Prostate gland (tissue), 2 donors: ENCODE measurements at places on chromosomes 2 and 18.

GRCh38 chr2:55838653-55839052 lies 84.9 kb downstream of the EFEMP1 start:
- DNase-seq, result no peak

DNA sequence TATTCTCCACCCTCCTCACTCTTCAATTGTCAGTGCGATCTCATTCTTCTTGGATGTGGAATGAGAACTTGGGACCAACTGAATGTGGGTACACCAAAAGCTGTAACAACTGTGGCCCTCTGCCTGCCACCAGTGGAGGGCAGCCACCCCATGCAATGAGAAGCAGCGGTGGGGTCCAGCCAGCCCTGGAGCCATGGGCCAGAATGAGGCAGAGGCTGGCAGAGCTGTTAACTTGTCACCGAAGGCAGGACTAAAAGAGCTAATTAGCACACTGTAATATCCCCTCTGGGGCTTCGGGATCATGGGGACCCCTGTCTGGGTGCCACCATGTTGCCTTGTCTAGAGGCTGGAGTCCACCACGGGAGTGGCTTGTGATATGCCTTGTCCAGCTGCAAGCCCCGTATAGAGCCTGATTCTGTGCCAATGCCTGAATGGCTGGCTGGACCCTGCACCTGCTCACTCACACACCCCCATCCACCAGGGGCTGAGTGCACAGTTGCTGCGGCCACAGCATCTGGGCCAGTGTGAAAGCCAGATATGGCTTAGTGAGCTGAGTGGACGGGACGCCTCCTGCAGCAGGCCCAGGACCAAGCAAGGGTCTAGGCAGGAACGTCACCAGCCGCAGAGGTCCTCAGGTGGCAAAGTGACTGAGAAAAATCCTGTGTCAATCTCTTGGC lies 680.5 kb downstream of the DSC3 start:
- no peak for DNase-seq

DNA sequence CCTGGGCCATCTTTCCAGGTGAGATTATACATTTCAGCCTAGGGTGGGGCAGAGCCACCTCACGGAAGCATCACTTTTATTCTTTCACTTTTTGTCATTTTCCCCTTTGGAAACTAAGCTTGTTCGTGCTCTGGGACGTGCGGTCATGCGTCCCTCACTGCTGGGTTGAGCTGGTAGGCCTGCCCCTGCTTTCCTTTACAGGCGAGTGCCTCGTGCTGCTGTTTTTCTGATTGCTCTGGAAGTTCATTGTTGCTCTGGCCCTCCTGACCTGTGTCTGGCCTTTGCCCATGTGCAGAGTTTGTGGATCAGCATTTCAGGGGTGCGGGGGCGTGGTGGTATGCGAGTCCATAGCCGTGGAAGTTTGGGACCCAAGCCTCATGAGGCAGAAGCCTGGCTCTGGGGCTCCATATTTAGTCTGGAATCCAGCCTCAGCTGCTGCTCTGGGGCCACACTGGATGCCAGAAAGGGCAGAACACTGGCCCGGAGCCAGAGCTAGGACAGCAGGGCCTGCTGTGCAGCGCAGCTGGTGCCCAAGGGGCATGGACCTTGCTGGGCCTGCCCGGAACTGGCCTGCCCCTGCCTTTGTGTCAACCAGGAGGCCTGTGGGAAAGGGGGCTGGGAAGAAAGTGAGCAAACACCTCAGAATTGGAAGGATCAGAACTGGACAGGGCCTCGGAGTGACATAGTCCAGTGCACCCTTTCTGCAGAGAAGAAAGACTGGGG lies 51.1 kb downstream of the CTIF start:
- no peak for DNase-seq

DNA sequence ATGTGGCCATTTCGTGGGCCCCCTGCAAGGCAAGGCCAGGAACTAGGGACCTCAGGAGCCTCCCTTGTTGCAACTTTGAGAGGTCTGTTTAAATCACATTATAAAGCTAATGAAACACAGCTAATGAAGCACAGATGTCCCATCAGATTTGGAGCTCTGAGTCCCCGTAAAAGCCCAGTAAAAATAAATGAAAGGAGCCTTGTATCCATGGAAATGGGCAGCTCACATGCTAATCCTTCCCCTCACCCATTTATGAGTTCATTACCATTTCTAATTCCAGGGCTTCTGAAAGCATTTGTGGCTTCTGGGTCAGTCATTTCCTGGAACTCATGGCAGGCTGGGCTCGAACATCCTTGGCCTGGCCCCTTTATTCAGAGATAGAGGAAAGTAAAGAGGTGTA lies 274.8 kb downstream of the SS18 start:
- no peak for DNase-seq

- no peak for DNase-seq
These were observed 71.1 kb upstream of the SH3BP4 start for GRCh38 chr2:234880551-234881211.

- peak; percentile 77 for DNase-seq
These were observed 7.5 kb upstream of the MOCOS start for GRCh38 chr18:36179562-36180355.

DNA sequence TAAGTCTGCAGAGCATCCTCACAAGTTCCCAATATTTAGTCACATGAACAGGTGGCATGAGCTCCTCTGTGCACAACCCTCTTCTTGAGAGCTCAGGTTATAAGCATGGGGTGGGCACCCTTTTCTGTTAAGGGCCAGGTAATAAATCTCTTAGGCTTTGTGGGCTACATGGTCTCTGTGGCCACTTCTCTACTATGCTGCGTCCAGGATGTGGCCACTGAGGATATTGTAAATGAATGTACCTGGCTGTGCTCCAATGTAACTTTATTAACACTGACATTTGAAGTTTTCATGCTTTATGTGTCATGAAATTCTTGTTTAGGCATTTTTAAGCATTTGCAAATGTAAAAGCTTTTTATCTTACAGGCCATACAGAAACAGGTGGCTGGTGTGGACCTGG lies 116.8 kb upstream of the ST6GAL2 start:
- DNase-seq, result no peak

GRCh38 chr18:76142611-76143010 lies 352.4 kb downstream of the ZNF516 start:
- no peak for DNase-seq

- DNase-seq, result peak; percentile 13
These were observed 58.3 kb downstream of the NPAS2 start for GRCh38 chr2:100878000-100878791.

DNA sequence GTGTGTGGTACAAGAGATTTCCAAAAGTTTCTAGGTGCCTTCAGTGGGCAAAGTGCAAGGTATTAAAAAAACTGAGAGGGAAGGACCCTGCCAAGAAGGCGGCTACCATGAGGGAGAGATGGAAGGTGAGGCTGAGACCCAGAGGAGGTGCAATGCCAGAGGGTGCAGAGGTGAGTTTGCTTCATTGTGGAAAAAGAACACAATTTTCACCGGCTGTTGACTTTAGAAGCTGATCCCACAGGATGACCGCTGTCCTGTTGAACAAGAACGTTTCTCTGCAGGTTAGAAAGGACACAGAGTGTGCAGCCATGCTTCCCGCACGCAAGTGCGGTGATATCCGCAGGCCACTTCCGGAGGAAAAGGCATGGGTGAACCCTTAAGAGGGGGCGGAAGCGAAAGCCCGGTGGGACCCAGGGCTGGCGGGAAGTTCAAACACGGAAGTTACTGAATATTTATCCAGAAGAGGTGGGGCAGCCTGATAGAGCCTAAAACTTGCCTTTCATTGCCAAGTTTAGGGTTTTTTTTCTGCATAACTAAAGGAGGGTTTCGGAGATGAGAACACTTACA lies 16.6 kb downstream of the SP110 start:
- no peak for DNase-seq

- no peak for DNase-seq
These were observed 203.0 kb upstream of the KCNJ3 start for GRCh38 chr2:154495455-154495868.

DNA sequence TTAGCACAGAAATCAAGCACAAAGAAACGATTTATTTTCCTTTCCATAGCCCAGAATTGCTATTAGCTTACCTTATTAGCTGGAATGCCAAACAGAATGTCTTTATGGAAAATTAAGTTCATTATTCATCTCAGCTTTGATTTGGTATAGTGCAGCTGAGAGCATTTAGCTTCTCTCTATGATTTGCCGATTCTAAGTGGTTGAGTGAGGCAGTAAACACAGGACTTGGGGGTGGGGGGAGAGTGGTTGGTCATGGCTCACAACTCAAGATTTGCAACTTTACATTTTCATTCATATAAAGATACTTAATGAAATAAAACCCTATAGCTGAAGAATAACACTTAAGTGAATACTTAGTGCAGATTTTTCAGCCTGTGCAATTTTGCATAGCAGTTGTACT lies 395.2 kb downstream of the TGIF1 start:
- DNase-seq, result no peak

- no peak for DNase-seq
These were observed 39.4 kb upstream of the CYBRD1 start for GRCh38 chr2:171482877-171483276.

- DNase-seq, result no peak
These were observed 5.1 kb downstream of the FIGLA start for GRCh38 chr2:70785137-70785911.

DNA sequence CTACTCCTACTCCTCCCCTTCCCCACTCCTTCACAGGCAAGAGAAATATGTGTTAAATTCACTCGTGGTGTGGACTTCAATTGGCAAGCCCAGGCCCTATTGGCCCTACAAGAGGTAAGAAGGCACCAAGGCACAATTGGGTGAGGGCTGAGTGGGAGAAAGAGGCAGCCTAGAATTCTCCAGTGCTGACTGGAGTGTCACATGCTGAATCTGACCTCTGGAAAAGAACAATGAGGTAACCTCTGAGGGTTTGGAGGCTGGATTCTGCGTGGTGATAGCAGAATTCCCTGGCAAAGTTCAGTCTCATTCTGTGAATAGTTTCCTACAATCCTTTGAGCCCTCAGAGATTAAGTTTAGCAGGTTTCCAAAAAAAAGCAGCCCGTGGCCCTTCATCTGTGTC lies 6.9 kb downstream of the CENPA start:
- DNase-seq, result no peak

DNA sequence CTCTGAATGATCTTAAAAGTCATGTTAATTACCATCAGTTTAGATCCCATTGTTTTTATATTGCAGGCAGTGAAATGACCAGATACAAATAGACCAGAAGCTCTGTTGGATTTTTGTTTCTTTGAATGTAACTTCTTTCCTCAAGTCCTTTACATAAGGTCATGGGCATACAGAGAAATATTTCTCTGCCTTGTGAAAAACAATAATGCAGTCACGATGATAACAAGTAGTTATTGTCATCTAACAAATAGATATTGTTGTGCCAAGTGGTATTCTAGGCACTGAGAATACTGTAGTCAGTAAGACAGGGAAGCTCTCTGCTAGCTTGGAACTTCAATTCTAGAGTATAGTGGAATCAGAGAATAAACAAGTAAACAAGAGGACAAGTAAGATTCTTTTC lies 94.7 kb upstream of the BARD1 start:
- no peak for DNase-seq

GRCh38 chr2:166070231-166070630 lies 57.6 kb downstream of the SCN1A start:
- no peak for DNase-seq

GRCh38 chr2:55111570-55112228 lies 61.4 kb upstream of the RTN4 start:
- no peak for DNase-seq

- DNase-seq, result no peak
These were observed 164.8 kb upstream of the SYT4 start for GRCh38 chr18:43442131-43442530.

GRCh38 chr2:160308476-160308875 lies 108.4 kb upstream of the ITGB6 start:
- no peak for DNase-seq

GRCh38 chr2:164745012-164745797 lies 96.4 kb downstream of the COBLL1 start:
- no peak for DNase-seq

GRCh38 chr2:47218066-47218581 lies 63.0 kb upstream of the STPG4 start:
- peak; percentile 94 for DNase-seq

GRCh38 chr2:10413503-10413902 lies 34.6 kb downstream of the ODC1 start:
- no peak for DNase-seq

DNA sequence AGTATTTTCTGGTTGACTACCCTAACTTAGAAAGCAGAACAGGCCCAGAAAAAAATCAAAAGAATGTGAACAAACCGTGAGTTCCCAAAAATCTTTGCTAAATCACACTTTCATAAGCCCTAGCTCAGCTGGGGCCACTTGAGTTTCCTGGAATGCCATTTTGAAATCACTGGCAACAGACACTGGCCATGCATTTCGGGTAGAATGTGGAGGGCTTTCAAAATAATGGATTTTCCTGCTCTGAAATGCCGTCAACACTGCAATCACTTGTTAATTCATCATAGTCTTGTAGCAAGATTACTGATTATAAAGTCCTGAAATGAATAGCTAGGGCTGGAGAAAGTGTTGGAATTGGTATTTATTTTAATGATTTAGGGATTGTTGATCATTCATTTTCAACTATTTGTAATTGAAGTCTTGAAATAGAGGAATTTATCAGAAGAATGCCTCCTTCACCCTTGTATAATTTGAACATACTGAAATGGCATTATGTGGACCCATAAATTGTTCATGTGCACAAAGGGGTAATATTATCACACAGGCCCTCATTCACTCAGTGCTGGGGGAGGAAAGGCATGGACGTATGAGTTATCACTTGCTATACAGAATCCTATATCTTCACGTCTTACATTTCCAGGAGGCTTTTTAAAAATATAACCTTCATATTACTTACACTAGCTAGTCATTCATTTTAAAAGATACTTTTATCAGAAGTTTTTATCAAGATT lies 134.8 kb downstream of the DTNA start:
- DNase-seq, result no peak

DNA sequence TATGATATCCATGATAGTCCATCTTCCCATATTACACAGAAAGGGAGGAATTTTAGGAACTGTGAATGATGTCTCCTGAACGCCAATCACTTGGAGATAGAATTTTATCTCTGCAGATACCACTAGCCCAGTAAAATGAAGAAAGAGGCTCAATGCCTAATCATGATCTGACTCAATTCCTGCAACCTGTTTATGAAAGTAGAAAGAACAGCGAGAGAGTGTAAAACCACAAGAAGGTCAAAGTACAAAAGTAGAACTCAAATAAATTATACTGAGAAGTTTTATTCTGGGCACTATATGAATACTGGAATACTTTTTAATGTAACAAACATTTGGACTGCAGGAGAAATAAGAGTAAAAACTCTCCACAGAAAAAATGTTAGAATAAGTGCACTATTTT lies 892.1 kb upstream of the DDX18 start:
- DNase-seq, result no peak

DNA sequence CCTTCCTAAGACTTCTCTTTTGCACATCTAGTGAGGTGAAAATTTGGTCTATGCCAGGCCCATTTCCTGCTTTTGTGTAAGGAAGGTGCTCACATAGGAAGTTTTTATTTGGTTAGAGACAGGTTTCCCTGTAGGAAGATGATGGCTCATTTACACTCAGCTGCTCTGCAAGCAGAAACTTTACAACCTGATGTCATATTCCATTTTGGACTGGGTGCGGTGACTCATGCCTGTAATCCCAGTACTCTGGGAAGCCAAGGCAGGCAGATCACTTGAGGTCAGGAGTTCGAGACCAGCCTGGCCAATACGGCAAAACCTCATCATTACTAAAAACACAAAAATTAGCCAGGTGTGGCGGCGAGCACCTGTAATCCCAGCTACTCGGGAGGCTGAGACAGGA lies 35.8 kb downstream of the CASP10 start:
- no peak for DNase-seq
